ENCODE measurements at places on chromosomes 5 and 9.

- no peak for DNase-seq
These were observed 197.1 kb downstream of the NSG2 start for GRCh38 chr5:174242573-174242972.

DNA sequence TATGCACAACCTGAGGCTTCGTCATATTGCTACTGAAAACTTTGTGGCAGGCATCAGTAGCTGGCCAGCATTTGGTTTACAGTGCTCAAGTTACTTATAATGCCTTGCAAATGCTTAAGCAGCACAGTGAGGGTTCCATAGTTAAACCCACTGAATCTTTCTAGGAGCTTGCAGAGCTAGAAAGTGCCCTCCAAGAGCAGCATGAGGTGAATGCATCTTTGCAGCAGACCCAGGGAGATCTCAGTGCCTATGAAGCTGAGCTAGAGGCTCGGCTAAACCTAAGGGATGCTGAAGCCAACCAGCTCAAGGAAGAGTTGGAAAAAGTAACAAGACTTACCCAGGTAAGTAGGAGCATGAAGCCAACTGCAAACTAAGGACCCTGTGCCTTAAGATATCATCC, 60.9 kb downstream of the CNTRL start:
- no peak for DNase-seq

DNA sequence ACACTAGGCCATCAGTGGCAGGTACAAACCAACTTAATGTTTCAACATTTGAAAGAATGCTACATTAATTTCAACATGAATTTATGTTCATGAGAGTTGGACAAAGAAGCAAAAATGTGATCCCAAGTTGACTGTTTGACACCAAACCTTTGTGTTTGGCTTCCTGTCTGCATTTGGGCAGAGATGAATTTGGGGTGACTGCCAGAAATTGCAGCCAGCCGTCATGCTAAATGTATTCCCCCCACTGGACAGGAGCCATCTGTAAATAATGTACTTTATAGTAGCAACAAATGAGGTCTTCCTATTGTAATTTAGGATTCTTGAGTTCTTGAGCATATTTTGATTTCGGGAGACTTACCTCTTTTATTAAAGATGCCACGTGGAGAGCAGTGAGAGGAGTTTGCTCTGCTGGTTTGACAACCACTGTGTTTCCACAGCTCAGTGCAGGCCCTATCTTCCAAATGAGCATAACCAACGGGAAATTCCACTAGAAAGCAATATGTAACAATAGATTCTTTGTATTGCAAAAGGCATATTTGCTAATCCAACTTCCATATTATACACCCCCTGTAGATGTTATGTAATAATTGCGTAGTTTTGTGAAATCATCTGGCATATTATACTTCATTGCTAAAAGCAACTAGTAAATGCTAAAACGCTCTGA, 27.6 kb downstream of the ALDH1A1 start:
- DNase-seq = no peak

DNA sequence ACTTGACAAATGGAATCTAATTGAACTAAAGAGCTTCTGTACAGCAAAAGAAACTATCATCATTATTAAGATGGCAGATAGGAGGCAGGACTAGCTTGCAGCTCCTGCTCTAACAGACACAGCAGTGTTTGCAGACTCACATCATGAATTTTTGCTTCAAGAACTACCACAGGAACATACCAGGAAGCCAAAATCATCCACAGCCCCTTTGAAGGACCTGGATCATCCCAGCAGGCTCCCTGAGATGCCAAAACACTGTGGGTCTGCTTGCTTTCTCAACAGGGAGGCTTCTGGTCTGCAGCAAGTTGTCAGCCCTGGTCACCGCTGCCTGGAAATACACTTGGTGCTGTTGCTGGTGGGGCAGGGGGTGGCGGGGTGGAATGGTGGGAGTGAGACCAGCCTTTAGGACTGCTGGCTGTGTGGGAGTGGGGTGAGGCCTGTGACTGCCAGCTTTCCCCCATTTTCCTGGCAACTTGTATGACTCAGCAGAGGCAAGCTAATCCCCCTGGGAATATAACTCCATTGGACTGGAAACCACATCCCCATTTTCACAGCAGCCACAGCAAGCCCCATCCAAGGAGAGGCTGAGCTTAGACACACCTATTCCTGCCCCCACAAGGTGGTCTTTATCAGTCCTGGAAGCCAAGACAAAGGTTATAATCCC, 533.8 kb upstream of the CYLC2 start:
- no peak for DNase-seq

- DNase-seq = no peak
These were observed 598 bp downstream of the MYO10 start for GRCh38 chr5:16935231-16936149.

DNA sequence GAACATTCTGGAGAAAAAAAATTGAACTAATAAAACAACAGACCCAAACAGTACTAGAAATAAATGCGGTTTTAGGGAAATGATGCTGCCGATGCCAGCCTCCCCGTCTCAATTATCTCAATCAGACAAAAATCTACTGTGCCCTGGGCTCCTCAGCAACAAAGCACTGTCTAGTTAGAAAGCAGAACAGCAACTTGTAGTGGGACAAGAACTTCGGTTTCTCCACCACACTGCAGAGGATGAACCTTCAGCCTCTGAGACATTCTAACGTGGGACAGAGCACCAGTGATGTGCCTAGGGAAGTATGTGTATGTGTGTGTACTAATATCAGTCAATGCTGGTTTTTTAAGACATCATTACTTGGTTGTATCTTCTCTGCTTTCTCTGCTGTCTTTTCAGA, 11.1 kb upstream of the CAST start:
- DNase-seq = no peak

DNA sequence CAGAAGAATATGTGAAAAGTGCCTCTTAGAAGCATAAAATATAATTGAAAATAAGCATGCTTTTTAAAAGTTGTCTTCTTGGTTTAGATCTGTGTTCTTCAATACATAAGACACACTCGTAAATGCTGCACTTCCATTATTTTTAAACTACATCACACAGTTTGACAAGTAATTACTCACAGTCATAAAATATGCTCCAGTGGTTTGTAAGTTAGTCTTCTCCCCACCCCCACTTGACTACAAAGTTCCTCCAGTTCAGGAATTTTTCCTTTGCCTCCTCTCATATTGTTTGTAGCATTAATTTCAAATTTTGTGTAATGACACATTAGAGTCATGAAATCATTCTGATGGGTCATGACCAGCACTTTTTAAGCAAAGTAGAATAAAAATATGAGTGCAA, 60.3 kb upstream of the PTGER4 start:
- no peak for DNase-seq

DNA sequence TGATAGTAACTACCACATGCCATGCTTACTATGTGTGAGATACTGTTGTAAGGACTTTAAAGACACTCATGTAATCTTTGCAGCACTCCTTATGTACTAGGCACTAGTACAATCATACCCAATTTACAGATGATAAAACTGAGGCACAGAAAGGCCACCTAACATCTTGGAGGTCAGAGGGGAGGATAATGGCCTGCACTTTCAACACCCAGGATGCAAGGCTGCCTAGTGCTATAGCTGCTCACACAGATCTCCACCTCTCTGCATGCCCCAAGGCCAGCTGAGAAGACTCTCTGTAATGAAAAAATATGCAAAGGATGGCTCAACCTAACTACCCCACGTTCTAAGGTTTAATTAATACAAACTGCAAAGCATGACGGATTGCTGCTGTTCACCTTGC, 57.2 kb downstream of the GNAQ start:
- no peak for DNase-seq

- DNase-seq = no peak
These were observed 181.1 kb downstream of the MLLT3 start for GRCh38 chr9:20441166-20441565.

Measured in stimulated activated CD4-positive, alpha-beta T cell treated with anti-CD3 and anti-CD28 coated beads, TNF-alpha, amount 100 ng/mL, for 4 hours (primary cell).